Small intestine (tissue), 16 donors: ENCODE measurements at places on chromosomes 6 and 20. TPM values are rescaled to one million over a fixed set of nuclear protein-coding genes. Genes with fewer than 3 reads are reported as not detected.

Gene RSPO4
- polyA plus RNA-seq: 0.19 TPM

DNA sequence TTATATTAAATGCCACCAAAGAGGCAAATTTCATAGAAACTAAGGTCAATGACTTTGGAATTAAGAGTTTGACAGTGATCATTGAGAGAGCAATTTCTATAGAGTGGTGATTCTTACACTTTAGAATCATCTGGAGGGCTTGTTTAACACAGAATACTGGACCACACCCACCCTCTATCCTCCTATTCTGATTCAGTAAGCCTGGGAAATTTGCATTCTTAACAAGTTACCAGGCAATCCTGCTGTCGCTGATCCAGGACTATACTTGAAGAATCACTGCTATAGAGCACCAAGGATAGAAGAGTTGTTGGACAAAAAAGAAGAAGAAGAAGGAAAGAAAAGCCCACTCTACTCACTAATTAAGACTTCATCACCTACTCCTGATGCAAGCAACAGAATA is 21.3 kb upstream of the TBX18 start:
- H3K27ac ChIP-seq: no peak overlapping the region
- H3K4me1 ChIP-seq: no peaks in the 10 kb centered on the region
- no peak overlapping the region for H3K4me3 ChIP-seq
- DNase-seq: no peak
- H3K36me3 ChIP-seq: no peaks in the 10 kb centered on the region
- no peaks in the 10 kb centered on the region for H3K27me3 ChIP-seq

DNA sequence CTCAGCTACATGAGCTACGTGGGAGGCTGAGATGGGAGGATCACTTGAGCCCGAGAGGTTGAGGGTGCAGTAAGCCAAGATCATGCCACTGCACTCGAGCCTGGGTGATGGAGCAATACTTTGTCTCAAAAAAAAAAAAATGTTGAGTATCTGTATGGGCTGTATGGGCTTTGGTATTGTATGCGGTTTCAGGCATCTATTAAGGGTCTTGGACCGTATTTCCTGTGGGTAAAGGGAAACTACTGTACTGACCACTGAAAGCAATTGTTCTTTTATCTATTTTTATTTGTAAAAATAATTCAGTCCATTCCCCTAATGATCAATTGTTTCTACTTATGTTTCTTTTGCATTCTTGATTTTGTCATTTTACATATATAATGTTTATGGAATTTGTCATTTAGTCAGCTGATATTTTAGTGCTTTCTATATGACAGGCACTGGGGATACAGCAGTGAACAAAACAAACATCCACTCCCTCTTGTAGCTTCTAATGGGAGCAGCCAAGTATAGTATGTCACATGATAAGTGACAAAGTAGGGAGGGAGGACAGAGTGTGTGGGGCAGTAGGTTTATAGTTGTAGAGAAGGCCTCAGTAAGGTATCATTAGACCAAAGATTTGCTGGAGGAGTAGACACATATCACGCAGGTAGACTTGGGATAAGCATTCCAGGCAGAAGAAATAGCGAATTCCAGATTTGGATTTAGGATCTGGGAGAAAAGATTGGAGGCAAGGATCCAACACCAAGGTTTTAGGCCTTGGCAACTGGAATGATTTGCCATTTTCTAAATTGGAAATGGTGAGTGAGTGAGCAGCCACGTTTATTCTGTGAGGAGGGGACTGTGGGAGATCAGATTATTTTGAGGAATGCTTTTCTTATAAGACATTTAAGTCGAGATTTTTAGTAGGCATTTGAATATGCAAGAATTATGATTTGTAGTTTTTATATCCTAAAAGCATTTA is 6.0 kb downstream of the PCMT1 start:
- H3K27me3 ChIP-seq: no peaks in the 10 kb centered on the region
- DNase-seq: peak; percentile 71
- H3K27ac ChIP-seq: peak overlapping the region; percentile 83
- peaks cover 19% of the 10 kb centered on the region for H3K36me3 ChIP-seq

- DNase-seq: peak; percentile 48
- H3K4me1 ChIP-seq: peaks cover 18% of the 10 kb centered on the region
- H3K36me3 ChIP-seq: no peaks in the 10 kb centered on the region
- peaks cover 2% of the 10 kb centered on the region for H3K27me3 ChIP-seq
Measured at GRCh38 chr6:107540465-107540857, 50.5 kb downstream of the SOBP start.

- no peaks in the 10 kb centered on the region for H3K27me3 ChIP-seq
- no peaks in the 10 kb centered on the region for H3K36me3 ChIP-seq
- no peak overlapping the region for H3K4me3 ChIP-seq
- H3K4me1 ChIP-seq: no peaks in the 10 kb centered on the region
Measured at GRCh38 chr20:59735917-59736316, 131.6 kb downstream of the PHACTR3 start.

- no peak overlapping the region for H3K27ac ChIP-seq
- no peaks in the 10 kb centered on the region for H3K36me3 ChIP-seq
- H3K4me1 ChIP-seq: no peaks in the 10 kb centered on the region
- H3K27me3 ChIP-seq: no peaks in the 10 kb centered on the region
- DNase-seq: no peak
Measured at GRCh38 chr20:48220033-48220633, 434.9 kb upstream of the SULF2 start.

Gene BCL2L1
- 160 TPM for polyA plus RNA-seq

DNA sequence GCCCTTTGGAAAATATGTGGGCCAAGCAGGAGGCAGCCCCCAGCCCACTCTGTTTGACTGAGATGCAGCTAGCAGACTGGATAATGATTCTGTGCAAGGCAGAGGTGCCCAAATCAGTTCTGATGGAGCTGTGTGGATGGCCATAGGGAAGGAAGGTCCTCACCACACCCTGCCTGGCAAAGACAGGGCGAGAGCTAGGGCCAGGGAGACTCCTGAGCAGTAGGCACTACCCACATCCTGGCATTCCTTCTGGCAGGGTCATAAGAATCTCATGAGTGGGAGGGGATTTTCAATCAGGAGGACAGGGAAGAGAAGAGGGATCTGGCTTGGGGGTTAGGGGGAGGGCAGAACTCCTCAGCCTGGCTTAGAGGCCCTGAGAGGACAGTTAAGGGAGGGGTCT is 18.6 kb upstream of the TREM2 start:
- H3K27ac ChIP-seq: no peak overlapping the region
- H3K4me1 ChIP-seq: no peaks in the 10 kb centered on the region
- H3K4me3 ChIP-seq: no peak overlapping the region
- no peaks in the 10 kb centered on the region for H3K27me3 ChIP-seq
- no peaks in the 10 kb centered on the region for H3K36me3 ChIP-seq

- no peaks in the 10 kb centered on the region for H3K4me1 ChIP-seq
- no peak overlapping the region for H3K4me3 ChIP-seq
- H3K27me3 ChIP-seq: peaks cover 4% of the 10 kb centered on the region
Measured at GRCh38 chr6:68633972-68634725, 933 bp upstream of the ADGRB3 start.

Gene ID4
- polyA plus RNA-seq: 2.5 TPM

Gene CDSN
- 0.07 TPM for polyA plus RNA-seq

GRCh38 chr6:67248077-67248476 is 1387.0 kb upstream of the ADGRB3 start:
- H3K4me1 ChIP-seq: no peaks in the 10 kb centered on the region
- H3K36me3 ChIP-seq: no peaks in the 10 kb centered on the region
- H3K4me3 ChIP-seq: no peak overlapping the region
- no peak for DNase-seq
- no peaks in the 10 kb centered on the region for H3K27me3 ChIP-seq

DNA sequence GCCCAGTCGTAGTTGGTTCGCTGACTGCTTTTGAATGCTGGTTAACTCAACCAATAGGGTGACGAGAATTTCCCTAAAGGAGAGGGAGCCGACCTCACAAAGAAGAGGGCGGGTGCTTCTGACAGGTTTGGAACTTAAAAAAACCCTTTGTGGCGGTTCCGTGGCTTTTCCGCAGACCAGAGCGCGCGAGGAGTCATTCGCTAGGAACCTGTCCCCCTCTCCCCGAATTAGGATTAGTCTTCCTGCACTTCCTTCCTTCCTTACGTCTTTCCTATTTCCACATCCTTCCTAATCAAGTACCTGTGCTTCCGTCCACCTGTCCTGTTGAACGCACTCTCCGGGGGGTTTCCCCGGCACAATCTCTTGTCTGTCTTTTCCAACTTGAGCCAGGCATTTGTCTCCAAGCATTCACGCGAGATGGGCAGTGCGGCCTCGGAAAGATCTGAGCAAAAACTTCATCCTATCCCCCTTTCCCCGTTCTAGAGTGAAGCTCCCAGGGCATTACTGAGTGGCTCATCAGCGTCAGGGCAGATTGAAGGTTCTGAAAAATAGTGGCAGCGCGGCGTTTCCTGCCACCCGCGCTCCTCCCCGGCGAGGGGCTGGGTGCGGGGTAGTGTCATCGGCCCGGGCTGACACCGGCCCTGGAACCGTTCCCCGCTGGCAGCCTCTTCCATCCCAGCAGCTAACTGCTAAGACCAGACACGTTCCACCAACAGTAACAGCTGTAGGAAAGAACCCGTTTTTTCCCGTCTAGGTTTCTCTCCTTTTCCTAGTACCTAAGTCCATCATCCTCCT is 1.5 kb upstream of the STXBP5 start:
- no peaks in the 10 kb centered on the region for H3K27me3 ChIP-seq
- peak overlapping the region; percentile 91 for H3K27ac ChIP-seq
- DNase-seq: peak; percentile 94
- peak overlapping the region; percentile 96 for H3K4me3 ChIP-seq
- H3K4me1 ChIP-seq: no peaks in the 10 kb centered on the region

DNA sequence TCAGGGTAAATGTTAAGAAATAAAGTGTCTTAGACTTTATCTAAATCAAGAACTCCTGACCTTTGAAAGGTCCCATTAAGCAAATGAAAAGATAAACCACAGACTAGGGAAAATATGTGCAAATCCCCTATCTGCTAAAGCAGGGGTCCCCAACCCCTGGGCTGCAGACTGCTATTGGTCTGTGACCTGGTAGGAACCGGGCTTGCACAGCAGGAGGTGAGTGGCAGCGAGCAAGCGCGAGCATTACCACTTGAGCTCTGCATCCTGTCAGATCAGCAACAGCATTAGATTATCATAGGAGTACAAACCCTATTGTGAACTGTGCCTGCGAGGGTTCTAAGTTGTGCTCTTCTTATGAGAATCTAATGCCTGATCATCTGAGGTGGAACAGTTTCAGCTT is 42.4 kb downstream of the LCA5 start:
- DNase-seq: no peak
- H3K27ac ChIP-seq: no peak overlapping the region
- H3K4me1 ChIP-seq: no peaks in the 10 kb centered on the region
- H3K27me3 ChIP-seq: no peaks in the 10 kb centered on the region
- no peak overlapping the region for H3K4me3 ChIP-seq

Gene VWA7
- polyA plus RNA-seq: 11.9 TPM

Gene GGTLC1
- not detected for polyA plus RNA-seq

- no peak overlapping the region for H3K27ac ChIP-seq
- H3K27me3 ChIP-seq: no peaks in the 10 kb centered on the region
- no peak for DNase-seq
- H3K4me1 ChIP-seq: no peaks in the 10 kb centered on the region
Measured at GRCh38 chr6:23086100-23086499, 516.7 kb downstream of the HDGFL1 start.

GRCh38 chr20:46213946-46214823 is 94.1 kb downstream of the CDH22 start:
- no peak for DNase-seq
- no peaks in the 10 kb centered on the region for H3K4me1 ChIP-seq
- H3K4me3 ChIP-seq: no peak overlapping the region
- H3K36me3 ChIP-seq: no peaks in the 10 kb centered on the region

Gene PIGT
- polyA plus RNA-seq: 49.7 TPM

Gene SLC32A1
- polyA plus RNA-seq: 0.18 TPM

DNA sequence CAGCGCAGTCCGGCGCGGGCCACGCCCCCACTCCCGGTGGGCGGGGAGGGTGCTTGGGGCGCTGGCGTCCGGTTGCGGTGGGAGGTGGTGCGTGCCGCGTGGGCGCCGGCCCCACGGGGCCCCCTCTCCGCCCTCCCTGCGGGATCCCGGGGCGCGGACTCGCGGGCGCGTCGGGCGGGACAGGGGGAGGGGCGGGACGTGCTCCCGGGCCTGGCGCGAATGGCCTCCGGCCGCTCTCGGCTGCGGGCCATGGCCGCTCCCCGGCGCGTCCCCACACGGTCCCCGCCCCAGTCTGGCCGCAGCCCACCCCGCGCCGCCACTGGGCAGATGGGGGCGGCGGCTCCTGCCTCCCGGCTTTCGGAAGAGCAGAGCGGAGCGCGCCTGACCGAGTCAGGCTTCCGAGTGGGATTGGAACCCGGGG is 771 bp upstream of the PPP1R3G start:
- peak overlapping the region; percentile 68 for H3K4me3 ChIP-seq
- H3K4me1 ChIP-seq: peaks cover 20% of the 10 kb centered on the region
- peaks cover 3% of the 10 kb centered on the region for H3K27me3 ChIP-seq
- H3K27ac ChIP-seq: peak overlapping the region; percentile 50
- DNase-seq: peak; percentile 72

GRCh38 chr6:131017962-131018361 is 45.1 kb downstream of the EPB41L2 start:
- DNase-seq: no peak
- H3K27me3 ChIP-seq: no peaks in the 10 kb centered on the region
- no peaks in the 10 kb centered on the region for H3K4me1 ChIP-seq
- H3K36me3 ChIP-seq: no peaks in the 10 kb centered on the region

DNA sequence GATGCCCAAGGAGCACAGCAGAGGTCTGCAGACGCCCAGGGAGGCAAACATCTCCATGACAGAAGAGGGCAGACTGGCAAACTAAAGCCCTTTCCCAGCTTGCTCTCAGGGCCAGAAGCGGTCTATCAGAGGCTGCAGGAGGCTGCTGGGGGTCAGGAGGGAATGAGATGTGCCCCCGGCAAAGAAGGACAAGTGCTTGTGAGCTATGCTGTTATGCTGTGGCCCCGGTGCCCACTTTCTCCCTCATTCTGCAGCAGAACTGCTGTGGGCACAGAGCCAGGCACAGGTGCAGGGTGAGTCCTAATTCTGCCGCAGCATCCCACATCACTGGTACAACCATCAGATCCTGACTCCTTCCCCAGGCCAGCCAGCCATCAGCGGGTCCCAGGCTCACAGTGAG is 46.4 kb downstream of the LRFN2 start:
- no peak for DNase-seq
- H3K27me3 ChIP-seq: no peaks in the 10 kb centered on the region
- H3K36me3 ChIP-seq: no peaks in the 10 kb centered on the region
- H3K4me1 ChIP-seq: no peaks in the 10 kb centered on the region
- H3K27ac ChIP-seq: no peak overlapping the region

DNA sequence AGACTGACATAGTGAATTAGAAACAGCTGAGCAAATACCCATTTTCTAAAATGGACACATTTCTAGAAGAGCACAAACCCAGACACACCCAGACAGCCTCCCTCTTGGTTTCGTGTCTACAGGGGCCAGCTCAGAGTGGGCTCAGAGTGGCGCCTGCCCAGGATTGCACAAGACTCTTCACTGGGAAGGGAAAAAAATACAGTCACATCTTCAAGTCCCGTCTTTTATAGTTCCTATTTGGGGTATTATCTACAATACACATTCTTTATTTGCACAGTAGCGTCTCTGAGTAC is 246.1 kb upstream of the AFDN start:
- no peaks in the 10 kb centered on the region for H3K4me1 ChIP-seq
- no peaks in the 10 kb centered on the region for H3K27me3 ChIP-seq
- no peak for DNase-seq
- H3K36me3 ChIP-seq: no peaks in the 10 kb centered on the region
- H3K4me3 ChIP-seq: no peak overlapping the region

- no peaks in the 10 kb centered on the region for H3K36me3 ChIP-seq
- peak overlapping the region; percentile 3 for H3K27ac ChIP-seq
- H3K4me3 ChIP-seq: no peak overlapping the region
- H3K4me1 ChIP-seq: peaks cover 4% of the 10 kb centered on the region
- H3K27me3 ChIP-seq: no peaks in the 10 kb centered on the region
- peak; percentile 72 for DNase-seq
Measured at GRCh38 chr20:25539742-25540672, 45.3 kb downstream of the NINL start.
